ENCODE measurements at places on chromosomes 16 and 17.

DNA sequence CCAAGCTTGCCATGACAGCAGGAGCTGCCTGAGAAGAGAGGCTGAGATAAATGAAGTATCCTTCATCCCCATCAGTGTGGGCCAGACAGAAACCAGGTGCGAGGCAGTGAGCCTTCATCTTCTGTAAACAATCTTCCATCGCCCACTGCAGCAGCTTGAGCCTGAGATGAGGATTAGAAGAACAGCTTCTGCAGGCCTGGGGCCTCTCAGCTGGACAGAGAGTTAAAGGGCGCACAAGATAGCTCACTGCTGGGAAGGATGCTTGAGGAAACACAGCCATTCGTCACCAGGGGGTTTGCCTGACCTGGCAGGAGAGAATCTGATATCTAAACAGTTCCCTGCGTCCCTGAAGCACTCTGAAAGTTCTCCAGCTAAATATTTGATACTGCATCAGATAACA lies 27.1 kb downstream of the HOXB1 start:
- DNase-seq = no peak

- DNase-seq = peak; percentile 75
These were observed 14.4 kb downstream of the CDIPT start for GRCh38 chr16:29848420-29849297.

- DNase-seq = no peak
These were observed 7.0 kb upstream of the ARHGAP23 start for GRCh38 chr17:38421171-38421841.

- no peak for DNase-seq
These were observed 14.8 kb downstream of the RFWD3 start for GRCh38 chr16:74651841-74652240.

GRCh38 chr16:83810901-83811300 lies 3.1 kb downstream of the HSBP1 start:
- DNase-seq = no peak

- no peak for DNase-seq
These were observed 14.7 kb upstream of the ZCCHC14 start for GRCh38 chr16:87507351-87508069.

DNA sequence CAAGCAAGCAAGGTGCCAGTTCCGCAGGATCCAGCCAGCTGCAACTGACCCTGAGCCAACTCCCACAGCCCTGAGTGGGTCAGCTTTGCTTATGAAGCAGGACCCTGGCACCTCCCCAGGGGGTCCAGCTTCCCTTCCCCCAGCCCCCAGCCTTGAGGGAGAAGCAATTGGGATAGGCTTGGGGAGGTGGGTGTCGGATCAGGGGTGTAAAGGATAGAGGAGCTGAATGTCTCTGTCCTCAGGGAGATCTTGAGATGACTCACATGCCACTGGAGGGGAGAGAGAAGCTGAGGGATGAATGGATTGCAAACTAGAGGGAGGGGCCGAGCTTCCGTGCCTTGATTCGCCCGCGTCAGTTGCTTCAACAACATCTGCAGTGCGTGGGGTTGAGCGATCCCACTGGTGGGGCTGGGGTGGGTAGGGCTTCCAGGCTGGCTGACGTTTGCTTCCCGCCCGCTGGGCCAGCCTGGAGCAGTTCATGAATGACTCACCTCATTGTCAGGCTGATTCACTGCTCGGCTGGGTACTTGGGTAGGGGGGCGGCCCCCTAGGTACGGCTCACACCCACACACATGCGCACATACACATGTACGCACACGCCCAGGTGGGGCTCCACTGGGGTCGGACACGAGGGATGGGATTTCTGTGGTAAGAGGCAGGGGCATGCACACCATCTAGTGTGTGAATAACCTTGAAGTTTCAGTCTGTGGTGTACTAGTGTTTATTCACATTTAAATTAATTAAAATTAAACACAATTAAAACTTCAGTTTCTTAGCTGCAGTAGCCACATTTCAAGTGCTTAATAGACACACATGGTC lies 3.6 kb upstream of the HROB start:
- no peak for DNase-seq

GRCh38 chr17:19370493-19370960 lies 7.8 kb upstream of the MAPK7 start:
- peak; percentile 41 for DNase-seq

DNA sequence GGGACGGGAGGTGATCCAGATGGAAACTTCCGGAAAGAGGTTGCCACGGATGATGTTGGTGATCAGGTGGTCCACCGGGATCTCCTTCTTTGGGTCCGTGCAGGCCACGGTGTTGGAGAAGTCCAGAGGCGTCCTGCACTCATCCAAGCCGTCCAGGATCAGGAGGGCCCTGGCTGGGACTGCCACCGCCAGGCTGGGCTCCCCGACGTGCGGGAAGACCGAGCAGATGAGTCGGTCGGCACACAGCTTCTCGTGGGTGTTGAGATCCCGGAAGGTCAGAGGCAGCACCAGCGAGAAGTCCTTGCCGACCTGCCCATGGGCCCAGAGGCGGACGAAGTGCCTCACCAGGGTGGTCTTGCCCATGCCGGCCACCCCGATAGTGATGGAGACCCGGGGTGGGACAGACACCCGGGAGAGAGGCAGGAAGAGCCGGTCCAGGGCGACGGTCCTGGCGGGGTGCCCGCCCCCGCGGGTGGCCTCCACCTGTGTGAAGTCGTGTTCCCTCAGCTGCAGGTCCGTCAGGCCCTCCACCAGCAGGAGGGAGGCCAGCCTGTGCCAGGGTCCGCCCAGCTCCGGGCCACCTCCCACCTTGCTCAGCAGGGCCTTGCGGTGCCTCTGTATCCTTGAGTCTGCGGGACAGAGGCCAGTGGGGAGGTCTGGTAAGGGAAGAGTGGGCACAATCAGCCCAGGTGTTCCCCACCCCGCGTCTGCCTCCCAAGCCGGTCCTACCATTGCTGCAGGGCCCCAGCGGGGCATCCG lies 12.9 kb downstream of the NLRC3 start:
- DNase-seq = no peak

DNA sequence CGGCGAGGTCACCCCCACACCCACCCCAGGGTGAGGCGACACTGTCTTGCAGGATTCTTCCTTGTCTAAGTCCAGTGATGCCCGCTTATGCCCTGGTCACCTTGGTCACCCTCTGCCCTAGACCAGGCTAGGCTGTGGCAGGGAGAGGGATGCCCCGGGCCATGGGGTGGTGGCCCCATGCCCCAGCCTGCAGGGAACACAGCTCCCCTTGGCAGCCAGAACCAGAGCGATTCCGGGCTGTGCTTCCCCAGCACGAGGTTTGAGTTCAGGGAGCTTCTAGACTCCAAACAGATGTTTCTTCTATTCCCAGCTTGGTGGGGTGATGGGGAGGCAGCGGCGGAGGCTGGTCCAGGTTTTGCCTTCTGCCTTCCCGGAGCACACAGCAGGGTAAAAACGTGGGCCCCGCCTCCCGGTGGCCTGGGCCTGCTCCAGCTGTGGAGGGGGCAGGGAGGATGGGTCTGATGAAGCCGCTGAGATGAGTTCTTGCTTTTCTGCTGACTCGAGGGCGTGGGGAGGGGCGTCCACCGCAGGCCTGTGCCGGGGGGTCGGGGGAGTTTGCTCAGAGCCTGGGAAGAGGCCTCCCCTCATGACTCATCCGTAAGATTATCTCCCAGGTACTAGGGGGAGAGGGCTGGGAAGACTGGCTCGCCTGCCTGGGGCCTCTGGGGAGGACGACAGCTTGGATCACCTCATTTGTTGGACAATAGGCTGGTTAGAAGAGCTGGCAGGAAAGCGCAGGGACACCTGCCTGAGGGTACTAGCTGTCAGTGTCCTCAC lies 15.4 kb downstream of the SMTNL2 start:
- no peak for DNase-seq

GRCh38 chr16:4391631-4392381 lies 20.2 kb downstream of the VASN start:
- no peak for DNase-seq

GRCh38 chr17:81922566-81923301 lies 4.8 kb upstream of the SIRT7 start:
- no peak for DNase-seq

DNA sequence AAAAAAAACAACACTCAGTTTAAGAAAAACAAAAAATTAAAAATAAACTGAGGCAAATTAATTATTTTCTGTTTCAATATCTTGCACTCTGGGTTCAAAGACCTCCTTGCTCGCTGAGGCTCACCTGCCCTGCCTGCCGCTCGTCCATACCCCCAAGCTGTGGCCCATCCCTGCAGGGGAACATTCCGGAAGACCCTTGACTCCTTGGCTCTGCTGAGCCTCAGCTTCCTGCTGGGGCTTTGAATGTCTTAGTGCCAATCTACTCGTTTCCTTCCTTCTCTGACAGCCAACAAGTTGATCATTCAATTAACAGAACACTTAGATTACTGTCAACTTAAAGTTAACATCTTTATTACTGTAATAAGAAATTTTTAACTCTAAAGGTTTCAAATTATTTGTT lies 24.3 kb downstream of the G6PC1 start:
- DNase-seq = no peak

DNA sequence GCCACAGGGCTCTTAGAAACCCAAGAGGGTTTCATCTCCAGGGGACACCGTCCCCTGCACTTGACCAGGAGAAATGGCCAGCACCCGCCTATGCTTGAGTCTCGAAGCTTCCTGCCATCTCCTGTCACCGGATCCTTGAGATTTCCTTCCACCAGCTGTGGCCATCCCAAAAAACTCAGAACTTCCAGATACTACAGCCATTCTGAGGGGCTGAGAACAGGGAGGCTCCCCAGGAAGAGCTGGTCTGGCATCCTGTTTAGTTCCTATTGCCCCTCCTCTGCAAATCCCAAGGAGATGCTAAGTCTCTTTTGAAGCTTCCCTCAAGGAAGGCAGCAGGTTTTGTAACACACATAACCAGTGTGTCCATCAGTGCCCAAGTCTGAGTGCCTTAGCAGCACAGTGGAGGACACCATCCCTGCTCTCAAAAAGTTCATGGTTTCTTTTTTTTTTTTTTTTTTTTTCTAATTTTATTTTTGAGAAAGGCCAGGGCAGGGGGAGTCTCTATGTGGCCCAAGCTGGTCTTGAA lies 2.0 kb downstream of the UBALD2 start:
- DNase-seq = peak; percentile 28

DNA sequence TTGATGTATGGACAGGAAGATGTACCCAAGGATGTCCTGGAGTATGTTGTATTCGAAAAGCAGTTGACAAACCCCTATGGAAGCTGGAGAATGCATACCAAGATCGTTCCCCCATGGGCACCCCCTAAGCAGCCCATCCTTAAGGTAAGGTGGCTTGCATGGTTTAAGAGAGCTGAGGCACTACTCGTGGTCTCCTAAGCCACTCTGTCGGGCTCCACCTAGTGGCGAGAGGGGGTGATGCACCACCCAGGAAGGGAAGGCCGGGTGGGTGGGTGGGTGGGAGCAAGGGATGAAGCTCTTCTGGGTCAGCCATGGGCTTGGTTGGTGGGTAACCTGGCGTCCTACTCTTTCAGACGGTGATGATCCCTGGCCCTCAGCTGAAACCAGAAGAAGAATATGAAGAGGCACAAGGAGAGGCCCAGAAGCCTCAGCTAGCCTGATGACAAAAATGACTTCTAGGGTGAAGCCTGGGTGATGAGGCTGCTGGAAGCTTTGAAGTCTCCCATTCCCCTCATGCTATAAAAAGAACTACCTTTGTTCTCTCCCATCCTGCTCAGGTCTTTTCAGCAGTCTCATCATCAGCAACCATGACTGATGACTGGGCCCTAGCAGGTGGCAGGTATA lies 21.5 kb downstream of the GPR179 start:
- DNase-seq = peak; percentile 72

- no peak for DNase-seq
These were observed 12.3 kb upstream of the SPAG9 start for GRCh38 chr17:51132964-51133319.

DNA sequence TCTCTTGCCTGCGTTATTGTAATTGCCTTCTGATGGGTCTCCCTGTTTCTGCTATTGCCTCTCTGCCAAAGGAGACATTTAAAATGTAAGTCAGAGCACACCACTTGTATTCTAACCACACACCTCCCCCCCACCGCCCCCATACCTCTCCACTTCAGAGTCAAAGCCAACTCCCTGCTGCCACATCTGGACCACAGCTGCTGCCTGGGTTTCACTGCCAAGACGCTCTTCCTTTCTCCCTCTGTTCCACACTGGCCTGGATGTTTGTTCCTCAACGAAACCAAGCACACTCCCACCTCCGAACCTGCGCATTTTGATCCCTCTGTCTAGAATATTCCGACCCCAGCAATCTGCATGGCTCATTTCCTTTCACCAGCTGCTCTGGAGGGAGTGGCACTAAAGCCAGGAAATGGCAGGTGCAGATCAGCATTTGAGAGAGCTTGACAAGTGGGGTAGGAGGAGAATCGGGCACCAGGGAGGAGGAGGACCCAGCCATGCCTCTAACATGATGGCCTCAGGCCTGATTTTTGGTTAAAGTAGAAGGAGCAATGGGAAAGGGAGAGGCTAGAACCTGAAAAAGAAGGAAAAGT lies 92.4 kb upstream of the HS3ST2 start:
- no peak for DNase-seq

GRCh38 chr16:55003916-55004315 lies 73.3 kb downstream of the IRX5 start:
- no peak for DNase-seq

- peak; percentile 19 for DNase-seq
These were observed 909 bp upstream of the RSL1D1 start for GRCh38 chr16:11852092-11852809.

DNA sequence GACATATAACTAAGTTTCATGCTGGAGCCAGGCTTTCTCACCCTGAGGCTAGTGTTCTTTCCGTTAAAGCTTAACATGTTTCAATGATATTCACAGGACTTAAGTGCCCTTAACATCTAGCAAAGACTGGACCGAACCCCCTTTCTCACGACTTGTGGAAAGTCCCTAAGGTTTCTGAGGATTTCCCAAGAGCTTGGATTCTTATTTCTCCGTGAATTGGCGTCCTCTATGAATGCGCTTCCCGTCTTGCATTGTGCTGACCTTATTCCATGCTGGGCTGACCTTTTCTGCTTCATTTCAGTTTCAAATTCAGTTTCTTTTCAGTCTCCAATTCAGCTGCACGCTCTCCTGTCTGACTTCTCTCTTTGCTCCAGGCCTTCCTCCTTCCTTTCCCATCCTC lies 206.4 kb downstream of the HS3ST3A1 start:
- DNase-seq = no peak

GRCh38 chr17:76420356-76421043 lies 32.5 kb downstream of the UBE2O start:
- no peak for DNase-seq

- no peak for DNase-seq
These were observed 7.9 kb upstream of the SCNN1G start for GRCh38 chr16:23174622-23175021.

DNA sequence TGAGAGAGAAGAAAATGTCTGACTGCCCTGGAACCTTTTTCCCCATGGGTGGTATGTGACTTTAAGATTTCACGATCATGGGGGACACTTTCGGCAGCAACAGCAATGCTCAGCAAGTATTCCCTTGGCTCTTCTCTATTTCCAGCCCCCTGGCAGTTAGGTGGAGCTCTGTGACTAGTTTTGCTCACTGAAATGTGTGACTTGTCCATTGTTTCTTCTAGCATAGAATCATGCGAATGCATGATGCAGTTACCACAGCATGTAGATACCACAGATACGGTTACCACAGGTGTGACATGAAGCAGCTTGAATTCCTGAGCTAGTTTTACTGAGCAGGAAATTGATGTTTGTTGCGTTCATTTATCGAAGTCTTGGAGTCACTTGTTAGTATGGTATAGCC lies 1034.5 kb upstream of the EEF2KMT start:
- DNase-seq = no peak

GRCh38 chr17:76234354-76234679 lies 6.0 kb downstream of the RNF157 start:
- no peak for DNase-seq

- DNase-seq = peak; percentile 70
These were observed 40.9 kb downstream of the CBFA2T3 start for GRCh38 chr16:88936008-88936555.
